Stimulated activated CD4-positive, alpha-beta T cell treated with anti-CD3 and anti-CD28 coated beads, Interleukin-1b, Interleukin-23, amount 100 ng/mL, for 1 hour (primary cell): ENCODE measurements at places on chromosomes 3 and 15.

- DNase-seq, result no peak
Measured at GRCh38 chr3:75224412-75224811, 439.7 kb upstream of the FRG2C start.

GRCh38 chr15:48596841-48597240 is 48.7 kb downstream of the FBN1 start:
- DNase-seq, result no peak

DNA sequence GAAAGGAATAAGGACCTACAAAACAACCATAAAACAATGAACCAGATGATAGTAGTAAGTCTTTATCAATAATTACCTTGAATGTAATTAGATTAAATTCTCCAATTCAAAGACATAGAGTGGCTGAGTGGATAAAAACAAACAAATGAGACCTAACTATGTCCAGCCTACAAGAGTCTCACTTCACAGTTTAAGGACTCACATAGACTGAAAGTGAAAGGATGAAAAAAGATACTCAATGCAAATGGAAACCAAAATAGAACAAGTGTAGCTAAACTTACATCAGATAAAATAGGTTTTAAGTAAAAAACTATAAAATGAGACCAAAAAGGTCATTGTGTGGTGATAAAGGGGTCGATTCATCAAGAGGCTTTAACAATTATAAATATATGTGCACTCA is 21.9 kb upstream of the NR1I2 start:
- no peak for DNase-seq

- no peak for DNase-seq
Measured at GRCh38 chr3:41601404-41601987, 360.4 kb downstream of the ULK4 start.

GRCh38 chr15:44656913-44657312 is 6.5 kb downstream of the SPG11 start:
- no peak for DNase-seq

DNA sequence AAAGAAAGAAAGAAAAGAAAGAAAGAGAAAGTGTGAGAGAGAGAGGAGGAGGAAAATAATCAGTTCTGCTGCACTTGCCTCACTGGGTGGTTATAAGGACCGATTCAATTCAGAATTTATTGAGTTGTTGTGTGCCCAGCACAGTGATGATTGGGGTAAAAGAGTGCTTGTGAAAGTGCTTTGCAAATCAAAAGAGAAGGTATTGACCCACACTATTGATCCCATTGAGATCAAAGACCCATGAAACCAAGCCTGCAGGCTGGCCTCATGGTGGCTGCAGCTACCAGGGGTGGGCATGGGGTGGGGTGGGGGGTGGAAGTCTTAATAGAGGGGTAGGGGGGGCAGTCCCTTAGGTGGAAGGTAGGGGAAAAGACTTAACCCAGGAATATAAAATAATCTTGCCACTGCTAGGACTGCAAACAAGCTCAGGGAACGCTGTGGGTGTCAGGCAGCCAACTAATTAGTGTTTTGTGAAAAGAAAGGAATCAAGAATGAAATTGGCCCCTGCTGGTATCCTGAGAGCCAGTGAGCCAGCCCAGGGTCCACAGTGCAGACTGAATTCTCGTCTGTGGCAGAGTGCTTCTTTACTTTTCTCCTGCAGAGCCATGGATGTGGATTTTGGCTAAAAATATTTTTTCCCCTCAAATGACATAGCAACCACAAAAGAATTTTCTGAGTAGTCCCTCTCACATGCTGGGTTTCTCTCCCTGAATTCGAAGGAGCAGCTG is 34.2 kb downstream of the CLEC3B start:
- DNase-seq, result no peak

DNA sequence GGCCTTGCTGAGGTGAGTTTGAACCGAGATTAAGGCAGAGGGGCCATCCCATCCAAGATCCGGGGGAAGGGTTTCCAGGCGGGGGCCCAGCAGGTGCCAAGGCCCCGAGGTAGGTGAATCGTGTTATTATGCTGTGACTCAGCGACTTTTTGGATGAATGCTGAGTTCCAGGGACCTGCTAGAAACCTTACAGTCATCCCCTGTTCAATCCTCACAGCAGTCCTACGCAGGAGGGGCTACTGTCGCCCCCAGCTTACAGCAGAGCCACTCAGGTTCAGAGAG is 40.9 kb downstream of the DNAJB8 start:
- no peak for DNase-seq

GRCh38 chr15:90099868-90100831 is 2.1 kb downstream of the IDH2 start:
- DNase-seq, result no peak

DNA sequence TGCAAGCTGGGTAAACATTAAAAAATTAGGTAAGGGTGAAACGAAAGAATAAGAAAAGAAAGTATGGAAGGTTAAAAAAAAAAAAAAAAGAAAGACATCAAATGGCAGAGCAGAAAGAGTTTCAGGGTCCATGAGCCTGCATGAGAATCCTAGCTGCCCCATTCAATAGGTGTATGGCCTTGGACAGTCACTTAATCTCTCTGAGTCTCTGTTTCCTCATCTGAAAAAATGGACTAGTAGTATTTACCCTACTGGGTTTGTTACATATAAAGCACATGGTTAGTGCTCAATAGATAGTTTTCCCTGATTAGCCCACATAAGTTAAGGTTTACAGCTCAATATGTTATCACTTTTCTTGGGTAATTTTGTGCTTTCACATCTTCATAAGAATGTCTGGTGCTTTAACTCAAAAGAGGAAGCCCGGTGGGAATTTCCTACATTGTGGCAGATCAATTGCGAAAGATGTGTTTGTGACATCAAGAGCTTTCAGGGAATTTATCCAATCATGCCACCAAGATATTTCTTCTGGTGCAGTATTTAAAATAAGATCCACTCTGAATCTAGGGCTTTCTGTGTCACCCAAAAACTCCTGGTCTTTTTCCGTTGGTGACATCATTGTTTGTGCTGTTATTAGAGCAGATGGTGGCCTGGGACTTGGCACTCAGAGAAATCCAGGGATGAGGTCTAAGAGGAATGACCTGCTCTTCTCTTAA is 57.2 kb upstream of the UBE2E1 start:
- no peak for DNase-seq

GRCh38 chr15:37246856-37247255 is 146.5 kb upstream of the MEIS2 start:
- no peak for DNase-seq

DNA sequence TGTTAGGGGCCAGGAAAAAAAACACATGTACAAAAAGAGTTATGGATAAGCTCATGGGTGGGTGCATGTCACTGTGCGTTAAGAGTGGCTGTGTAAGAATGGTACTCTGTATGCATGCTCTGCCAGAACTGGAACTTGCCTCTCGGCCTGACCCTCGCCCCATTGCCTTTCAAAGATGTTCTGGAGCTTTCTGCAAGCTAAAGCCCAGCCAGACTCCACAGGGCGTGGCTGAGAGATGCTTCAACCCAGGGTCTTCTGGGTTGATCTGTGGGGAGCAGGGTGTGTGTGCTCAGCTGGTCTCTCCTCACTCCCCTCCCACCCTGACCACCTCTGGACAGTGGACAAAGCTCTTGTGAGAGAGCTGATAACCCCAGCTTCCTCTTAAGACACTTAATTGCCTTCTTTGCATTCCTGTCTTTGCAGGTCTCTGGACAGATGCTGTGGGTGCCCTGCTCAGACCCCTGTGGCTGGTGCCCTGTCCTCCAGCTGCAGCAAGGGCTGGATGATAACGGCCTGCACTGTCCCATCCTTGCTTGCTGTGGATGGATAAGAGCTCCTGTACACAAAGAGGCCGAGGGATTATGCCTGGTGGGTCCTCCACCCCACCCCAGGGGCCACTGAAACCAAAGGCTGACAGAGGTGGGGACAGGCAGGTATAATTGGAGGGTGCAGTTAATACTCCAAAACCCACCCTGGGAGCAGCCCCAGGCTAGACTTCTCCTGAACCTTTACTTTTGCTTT is 28.7 kb downstream of the ALDH1L1 start:
- DNase-seq, result no peak

DNA sequence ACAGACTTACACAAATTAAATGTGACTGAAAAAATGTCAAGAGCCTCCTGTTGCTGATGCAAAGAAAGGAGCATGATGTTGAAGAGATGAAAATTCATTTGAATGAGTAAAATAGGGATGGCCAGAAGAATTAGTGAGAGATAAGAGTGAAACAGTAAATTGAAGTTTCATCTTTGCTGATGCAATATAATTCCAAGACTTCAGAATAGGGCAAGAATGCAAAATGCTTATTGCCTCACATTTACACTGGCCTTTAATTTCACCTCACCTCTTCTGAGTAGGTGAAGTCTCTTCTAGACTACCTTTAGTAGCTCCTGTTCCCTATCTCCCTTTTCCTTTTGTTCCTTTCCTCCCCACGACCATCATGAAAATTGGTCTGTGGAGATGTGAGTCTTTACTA is 15.3 kb upstream of the MAPK6 start:
- DNase-seq, result no peak
